Progenitor cell of endocrine pancreas (in vitro differentiated cells): ENCODE measurements at places on chromosomes 13 and 19. TPM values are rescaled to one million over a fixed set of nuclear protein-coding genes. Genes with fewer than 3 reads are reported as not detected.

GRCh38 chr13:98752467-98753290 lies at the start of gene SLC15A1:
Gene SLC15A1 (minus strand): TSS chr13:98752672. CDS start chr13:98752598, 74 bp downstream.
- peak; percentile 23 for DNase-seq

- peak; percentile 15 for DNase-seq
Measured at GRCh38 chr13:42047561-42048341, 697 bp upstream of the DGKH start.

- DNase-seq: no peak
Measured at GRCh38 chr19:18091217-18091608, 4.5 kb upstream of the IL12RB1 start.

Gene CLEC17A
- total RNA-seq: not detected in 2 replicates

Gene TSHZ3
- 15.0 and 15.5 TPM in 2 replicates for total RNA-seq
